Fibroblast of upper back skin (primary cell): ENCODE measurements at places on chromosomes 1 and 21.

GRCh38 chr1:41322835-41323234 is 38.4 kb upstream of the FOXO6 start:
- peak; percentile 9 for DNase-seq

DNA sequence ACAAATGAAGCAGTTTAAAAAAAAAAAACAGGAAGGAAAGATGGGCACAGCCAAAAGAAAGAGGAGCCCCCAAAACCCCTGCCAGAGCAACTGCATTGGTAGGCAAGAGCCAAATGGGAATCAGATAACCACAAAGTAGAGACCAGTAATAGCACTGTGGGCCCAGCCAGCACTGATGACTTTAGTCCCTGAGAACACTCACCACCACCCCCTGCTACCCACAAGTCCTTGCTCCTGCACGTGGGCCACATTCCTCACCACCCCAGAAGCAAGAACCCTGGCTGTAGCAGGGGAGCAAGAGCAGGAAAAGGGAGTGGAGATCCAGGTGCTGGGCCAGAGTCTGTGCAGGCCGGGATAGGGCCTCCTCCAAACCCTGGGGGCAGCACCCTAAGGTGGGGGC is 86.1 kb downstream of the RRAGC start:
- no peak for DNase-seq

- DNase-seq: no peak
These were observed 306.7 kb downstream of the NPHP4 start for GRCh38 chr1:5685446-5686040.

GRCh38 chr1:57844382-57844980 is 420.6 kb upstream of the DAB1 start:
- DNase-seq: no peak

DNA sequence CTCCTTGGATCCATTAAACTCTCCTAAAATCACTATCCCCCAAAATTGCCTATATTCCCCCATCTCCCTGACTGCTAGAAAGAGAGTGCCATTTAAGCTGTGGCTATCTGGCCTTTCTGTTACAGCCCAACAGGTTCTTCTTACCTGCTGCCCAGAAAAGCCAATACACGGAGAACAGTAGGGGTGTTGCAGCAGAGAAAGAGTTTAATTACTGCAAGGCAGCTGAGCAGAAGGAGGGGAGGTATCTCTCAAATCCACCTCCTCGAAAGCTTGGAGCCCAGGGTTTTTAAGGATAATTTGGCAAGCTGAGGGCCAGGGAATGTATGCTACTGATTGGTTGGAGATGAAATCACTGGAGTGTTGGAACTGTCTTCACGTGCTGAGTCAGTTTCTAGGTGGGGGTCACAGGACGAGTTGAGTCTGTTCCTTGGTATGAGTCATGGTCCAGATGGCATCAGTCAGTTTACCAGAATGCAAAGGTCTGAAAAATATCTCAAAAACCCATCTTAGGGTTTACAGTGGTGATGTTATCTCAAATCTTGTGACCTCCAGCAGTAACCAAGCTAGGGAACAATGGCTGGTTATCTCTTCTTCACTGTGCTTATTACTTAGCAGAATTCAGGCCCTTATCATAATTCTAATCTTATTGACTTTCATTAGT is 89.8 kb downstream of the SMYD3 start:
- peak; percentile 64 for DNase-seq

DNA sequence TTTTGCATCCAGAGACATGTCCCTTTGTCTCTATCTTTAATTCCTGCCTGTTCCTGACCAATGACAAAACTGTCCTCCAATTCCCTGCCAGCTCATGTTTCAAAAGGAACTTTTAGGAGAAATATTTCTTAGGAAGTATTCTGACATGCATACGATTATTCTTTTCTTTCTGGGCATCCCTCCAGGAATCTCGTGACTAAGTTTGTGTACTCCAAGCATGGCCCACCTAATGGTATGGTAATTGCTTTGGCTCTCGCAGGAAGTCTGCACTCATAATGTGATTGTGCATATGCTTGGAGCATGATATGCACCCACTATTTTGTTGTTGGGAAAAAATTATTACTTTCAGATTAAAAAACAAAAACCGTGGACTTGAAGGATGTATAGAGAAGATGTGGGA is 256.4 kb downstream of the PRDM2 start:
- peak; percentile 25 for DNase-seq

- peak; percentile 26 for DNase-seq
These were observed 9.6 kb downstream of the CLDN14 start for GRCh38 chr21:36470294-36470693.

DNA sequence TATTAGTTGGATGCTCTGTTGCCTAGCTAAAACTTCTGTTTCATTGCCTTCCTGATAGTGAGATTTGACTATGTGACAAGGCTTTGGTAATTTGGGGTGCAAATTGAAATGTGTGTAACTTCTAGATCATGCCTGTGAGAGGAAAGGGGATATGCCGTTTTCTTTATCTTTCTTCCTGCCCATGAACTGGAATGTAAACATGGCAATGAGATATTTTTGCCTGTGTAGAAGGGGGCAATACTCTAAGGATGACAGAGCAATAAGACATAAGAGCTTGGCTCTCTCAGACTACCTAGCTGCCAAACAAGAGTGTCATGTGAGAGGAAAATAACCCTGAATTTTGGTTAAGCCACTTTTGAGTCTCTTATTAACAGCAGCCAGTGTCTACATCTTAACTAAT is 49.7 kb downstream of the RAP1A start:
- no peak for DNase-seq
